ENCODE measurements at places on chromosomes 5 and 9.

GRCh38 chr5:89055015-89055694, 172.2 kb upstream of the MEF2C start:
- H3K4me3 ChIP-seq = no peak overlapping the region
- DNase-seq = no peak
- H3K36me3 ChIP-seq = no peaks in the 10 kb centered on the region
- H3K27ac ChIP-seq = no peak overlapping the region
- no peaks in the 10 kb centered on the region for H3K27me3 ChIP-seq
- H3K4me1 ChIP-seq = no peaks in the 10 kb centered on the region

DNA sequence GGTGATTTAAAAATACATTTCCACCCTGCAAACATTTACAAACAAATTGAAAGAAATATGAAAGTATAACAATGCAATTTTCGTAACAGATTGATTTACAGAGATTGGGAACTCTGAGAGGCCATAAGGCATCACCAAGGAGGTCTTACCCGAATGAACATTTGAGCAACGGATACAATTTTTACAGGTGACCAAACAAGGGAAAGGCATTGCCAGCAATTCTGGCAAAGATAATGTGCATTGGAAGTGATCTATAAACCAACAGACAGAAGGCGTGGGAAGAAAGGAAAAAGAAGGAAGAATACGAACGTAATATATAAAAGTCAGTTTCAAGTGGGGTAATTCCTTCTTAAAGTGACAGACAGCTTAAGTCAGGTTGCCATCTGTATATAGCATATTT, 295.9 kb downstream of the CDH12 start:
- no peaks in the 10 kb centered on the region for H3K27me3 ChIP-seq
- no peak for DNase-seq
- H3K4me1 ChIP-seq = no peaks in the 10 kb centered on the region
- no peaks in the 10 kb centered on the region for H3K36me3 ChIP-seq
- H3K27ac ChIP-seq = no peak overlapping the region

DNA sequence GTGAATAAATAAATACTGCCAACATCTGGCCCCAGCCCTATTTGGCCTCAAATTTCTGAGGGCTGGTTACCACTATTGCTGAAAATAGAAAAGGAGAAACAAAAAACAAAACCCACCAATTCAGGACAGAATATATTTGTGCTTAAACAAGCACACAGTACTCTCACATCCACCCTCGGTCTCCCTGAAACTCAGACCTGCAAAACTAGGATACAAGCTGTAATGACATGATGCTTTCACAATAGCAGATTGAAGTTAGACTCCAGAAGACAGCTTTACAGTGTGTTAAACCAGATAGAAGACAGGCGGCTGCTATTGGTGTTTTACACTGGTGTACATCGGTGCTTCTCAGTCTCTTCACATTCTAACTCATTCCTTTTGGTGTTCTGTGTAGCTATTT, 214.9 kb upstream of the DMRT1 start:
- no peaks in the 10 kb centered on the region for H3K27me3 ChIP-seq
- peak; percentile 88 for DNase-seq
- H3K4me3 ChIP-seq = peak overlapping the region; percentile 31
- H3K36me3 ChIP-seq = no peaks in the 10 kb centered on the region
- peaks cover 60% of the 10 kb centered on the region for H3K4me1 ChIP-seq

GRCh38 chr5:168879929-168880328, 300.8 kb upstream of the PANK3 start:
- DNase-seq = no peak
- H3K4me3 ChIP-seq = no peak overlapping the region
- no peaks in the 10 kb centered on the region for H3K36me3 ChIP-seq
- H3K27ac ChIP-seq = no peak overlapping the region

- DNase-seq = no peak
- H3K4me3 ChIP-seq = no peak overlapping the region
- H3K4me1 ChIP-seq = no peaks in the 10 kb centered on the region
- no peak overlapping the region for H3K27ac ChIP-seq
- no peaks in the 10 kb centered on the region for H3K36me3 ChIP-seq
Observed at GRCh38 chr5:39025456-39025855, 48.7 kb downstream of the RICTOR start.

- H3K27ac ChIP-seq = no peak overlapping the region
- H3K4me3 ChIP-seq = no peak overlapping the region
- no peaks in the 10 kb centered on the region for H3K27me3 ChIP-seq
- no peak for DNase-seq
Observed at GRCh38 chr5:107517185-107518033, 153.3 kb downstream of the EFNA5 start.

DNA sequence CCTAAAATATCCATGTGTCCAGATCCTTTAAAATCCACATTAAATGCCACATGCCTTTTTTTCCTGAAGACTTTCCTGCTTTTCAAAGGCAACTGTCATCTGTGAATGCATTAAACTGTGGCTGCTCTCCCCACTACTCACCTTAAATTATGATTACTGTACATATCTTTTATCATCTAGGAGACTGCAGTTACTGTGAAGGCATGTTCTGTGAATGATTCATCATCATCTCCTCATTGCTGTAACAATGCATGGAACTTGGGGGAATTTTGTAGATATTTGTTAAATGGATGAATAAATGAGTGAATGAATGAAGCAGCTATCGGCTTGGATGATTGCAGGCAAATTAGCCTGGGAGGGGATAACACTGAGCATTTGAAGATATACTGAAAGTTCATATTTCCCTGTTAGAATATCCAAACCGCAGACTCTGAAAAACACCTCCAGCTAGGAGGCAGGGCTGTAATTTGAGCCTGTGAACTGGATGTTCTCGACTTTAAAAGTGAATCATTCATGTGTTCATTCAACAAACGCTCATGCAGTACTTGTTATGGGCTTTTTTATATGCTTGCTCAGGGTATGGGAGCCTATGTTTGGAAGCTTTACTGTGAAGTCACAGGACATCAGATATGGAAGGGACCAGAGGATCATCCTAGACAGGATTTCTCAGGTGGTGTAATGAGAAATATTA, 519.2 kb downstream of the KIF4B start:
- H3K4me3 ChIP-seq = no peak overlapping the region
- H3K27ac ChIP-seq = no peak overlapping the region
- no peaks in the 10 kb centered on the region for H3K36me3 ChIP-seq
- H3K27me3 ChIP-seq = no peaks in the 10 kb centered on the region
- no peaks in the 10 kb centered on the region for H3K4me1 ChIP-seq

DNA sequence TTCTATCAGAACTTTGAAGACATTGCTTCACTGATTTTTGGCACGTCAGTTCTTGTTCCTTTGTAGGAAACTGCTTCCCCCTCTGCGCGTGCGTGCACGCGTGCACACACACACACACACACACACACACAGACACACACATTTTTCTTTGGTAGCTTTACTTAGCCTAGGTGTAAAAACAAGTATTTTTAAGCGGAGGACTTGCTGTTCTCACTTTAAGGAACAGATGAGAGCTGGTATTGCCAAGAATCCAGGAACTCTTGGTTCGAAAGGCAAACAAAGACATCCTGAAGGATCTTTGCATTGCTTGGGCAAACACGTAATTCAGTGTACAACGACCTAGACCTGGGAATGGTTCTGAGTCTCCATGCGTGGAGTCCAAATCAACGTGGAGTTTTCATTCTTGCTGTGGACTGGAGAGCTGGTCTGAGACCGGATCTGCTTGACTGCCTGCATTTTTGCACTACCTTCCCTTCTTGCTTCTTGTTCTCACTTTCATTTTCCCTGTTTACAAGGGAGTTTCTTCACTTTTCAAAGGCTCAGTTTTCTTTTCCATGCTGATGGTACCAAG, 8.2 kb downstream of the TMEM268 start:
- peak overlapping the region; percentile 3 for H3K4me3 ChIP-seq
- peaks cover 19% of the 10 kb centered on the region for H3K36me3 ChIP-seq
- DNase-seq = peak; percentile 7
- H3K27ac ChIP-seq = peak overlapping the region; percentile 14

DNA sequence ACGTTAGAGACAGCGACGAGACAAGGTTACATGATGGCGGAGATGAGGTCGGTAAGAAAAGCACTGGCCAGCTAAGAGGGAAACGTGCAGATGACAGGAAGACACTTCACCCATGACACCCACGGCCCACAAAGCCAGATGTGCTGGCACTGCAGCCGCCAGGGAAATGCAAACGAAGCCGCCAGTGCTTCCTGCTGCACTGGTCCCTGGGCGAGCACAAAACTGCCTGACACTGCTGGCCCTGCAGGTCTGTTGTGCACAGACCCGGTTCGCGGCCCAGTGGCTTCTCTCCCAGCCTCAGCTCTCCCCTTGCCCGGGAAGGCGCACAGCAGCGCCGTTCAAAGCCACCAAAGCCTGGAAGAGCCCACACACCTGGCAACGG, 20.3 kb downstream of the QSOX2 start:
- H3K4me1 ChIP-seq = no peaks in the 10 kb centered on the region
- no peaks in the 10 kb centered on the region for H3K27me3 ChIP-seq
- no peak overlapping the region for H3K4me3 ChIP-seq
- H3K36me3 ChIP-seq = no peaks in the 10 kb centered on the region
- no peak for DNase-seq
- no peak overlapping the region for H3K27ac ChIP-seq

DNA sequence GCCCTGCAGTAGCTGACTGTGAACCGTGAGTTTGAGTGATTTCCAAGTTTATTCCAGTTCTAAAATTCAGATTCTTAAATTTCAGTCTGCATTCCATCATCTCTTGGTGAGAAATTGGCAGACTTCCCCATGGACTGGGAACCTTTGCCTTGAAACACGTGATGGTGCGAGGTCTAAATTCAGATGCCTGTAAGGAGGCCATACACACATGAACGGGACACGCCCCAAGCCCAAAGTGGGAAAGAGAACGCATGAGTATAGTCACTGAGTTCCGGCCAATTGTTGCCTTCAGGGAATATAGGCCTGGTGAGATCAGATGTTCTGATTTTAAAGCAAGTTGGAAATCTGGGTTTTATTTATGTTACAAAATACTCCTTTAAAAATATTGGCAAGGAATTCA, 1084.4 kb upstream of the WWC1 start:
- H3K4me3 ChIP-seq = no peak overlapping the region
- H3K4me1 ChIP-seq = no peaks in the 10 kb centered on the region
- H3K27me3 ChIP-seq = no peaks in the 10 kb centered on the region

DNA sequence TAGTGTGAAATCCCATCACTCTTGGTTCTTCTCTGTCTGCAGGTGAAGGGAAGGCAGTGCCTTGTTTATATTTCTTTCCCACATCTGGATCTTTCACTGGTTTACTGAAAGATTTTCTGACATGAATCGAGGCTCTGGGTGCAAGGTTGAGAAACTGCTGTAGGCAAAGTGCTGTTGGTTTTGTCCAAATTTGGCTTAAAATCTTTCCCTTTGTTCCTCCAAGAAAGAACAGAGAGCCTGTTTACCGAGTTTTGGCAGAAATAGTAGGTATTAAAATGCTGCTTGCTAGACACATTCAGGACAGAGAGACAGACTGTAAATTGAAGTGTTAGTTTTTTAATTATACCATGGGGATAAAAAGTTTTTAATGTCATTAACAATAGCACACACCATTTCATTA, 21.5 kb downstream of the SKP2 start:
- peaks cover 39% of the 10 kb centered on the region for H3K4me1 ChIP-seq
- H3K36me3 ChIP-seq = peaks cover 29% of the 10 kb centered on the region
- no peak overlapping the region for H3K4me3 ChIP-seq
- H3K27me3 ChIP-seq = no peaks in the 10 kb centered on the region
- no peak for DNase-seq
- no peak overlapping the region for H3K27ac ChIP-seq

DNA sequence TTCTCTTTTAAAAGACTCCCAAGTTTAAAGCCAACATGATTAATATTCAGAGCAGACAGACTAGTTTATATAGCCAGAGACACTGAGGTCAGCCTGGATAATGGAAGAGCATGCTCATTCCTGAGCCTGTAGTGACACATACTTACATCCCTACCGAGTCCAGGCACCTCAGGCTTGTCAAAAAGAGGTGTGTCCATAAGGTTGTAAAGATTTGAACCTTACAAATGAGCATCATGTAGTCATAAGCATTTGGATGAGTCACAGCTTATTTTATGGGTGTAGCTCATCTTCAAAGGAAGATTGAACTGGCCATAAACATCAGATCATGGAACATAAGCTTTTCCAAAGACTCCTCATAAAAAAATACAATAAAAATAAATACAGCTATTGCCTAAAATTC, 333.5 kb downstream of the EFNA5 start:
- no peaks in the 10 kb centered on the region for H3K36me3 ChIP-seq
- no peaks in the 10 kb centered on the region for H3K4me1 ChIP-seq
- H3K4me3 ChIP-seq = no peak overlapping the region
- no peak overlapping the region for H3K27ac ChIP-seq

GRCh38 chr9:101628173-101628572, 33.4 kb upstream of the PPP3R2 start:
- no peak overlapping the region for H3K27ac ChIP-seq
- H3K36me3 ChIP-seq = no peaks in the 10 kb centered on the region
- DNase-seq = no peak
- no peaks in the 10 kb centered on the region for H3K4me1 ChIP-seq
- no peak overlapping the region for H3K4me3 ChIP-seq

GRCh38 chr5:87122151-87122977, 145.3 kb upstream of the RASA1 start:
- peak; percentile 39 for DNase-seq
- no peaks in the 10 kb centered on the region for H3K27me3 ChIP-seq
- H3K4me1 ChIP-seq = peaks cover 52% of the 10 kb centered on the region
- no peaks in the 10 kb centered on the region for H3K36me3 ChIP-seq

DNA sequence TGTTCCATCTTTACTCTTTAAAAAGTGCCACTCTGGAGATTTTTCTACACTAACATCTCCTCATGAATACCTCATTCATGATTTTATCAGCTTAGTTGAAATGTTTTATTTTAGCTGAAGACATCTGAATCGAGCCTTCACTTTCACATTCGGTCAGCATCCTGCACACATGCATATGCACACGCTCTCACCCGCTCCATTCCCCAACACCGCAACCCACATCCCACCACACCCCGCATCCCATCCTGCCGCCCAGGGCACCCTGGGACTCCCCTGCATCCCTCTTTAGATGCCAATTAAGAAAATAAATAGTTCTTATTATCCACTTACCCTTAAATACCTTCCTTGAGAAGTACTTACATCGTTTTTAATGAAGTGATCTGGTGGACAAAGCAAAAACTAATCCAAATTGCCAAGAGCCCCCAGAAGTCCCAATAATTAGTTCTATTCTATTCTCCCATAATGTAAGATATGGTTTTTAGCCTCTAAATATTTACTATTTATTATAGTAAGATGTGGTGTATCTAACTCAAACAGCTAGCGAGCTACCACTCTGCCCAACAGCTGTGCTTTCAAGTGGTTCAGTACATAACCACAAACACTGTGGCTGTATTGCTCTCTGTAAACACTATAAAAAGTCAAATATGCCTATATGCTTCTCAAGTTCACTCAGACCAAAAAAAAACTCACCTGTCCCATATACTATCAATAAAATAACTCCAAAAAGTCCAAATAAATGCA, 38.2 kb downstream of the GZMK start:
- no peaks in the 10 kb centered on the region for H3K4me1 ChIP-seq
- H3K27me3 ChIP-seq = no peaks in the 10 kb centered on the region
- no peak overlapping the region for H3K4me3 ChIP-seq
- no peak for DNase-seq
- H3K36me3 ChIP-seq = no peaks in the 10 kb centered on the region
